ENCODE measurements at places on chromosomes 2 and 18.

GRCh38 chr18:32908424-32908805 is 135.6 kb upstream of the KLHL14 start:
- DNase-seq: no peak

- DNase-seq: no peak
Measured at GRCh38 chr18:9530226-9531009, 55.1 kb downstream of the RALBP1 start.

- DNase-seq: no peak
Measured at GRCh38 chr18:2967820-2968219, 45.1 kb downstream of the LPIN2 start.

DNA sequence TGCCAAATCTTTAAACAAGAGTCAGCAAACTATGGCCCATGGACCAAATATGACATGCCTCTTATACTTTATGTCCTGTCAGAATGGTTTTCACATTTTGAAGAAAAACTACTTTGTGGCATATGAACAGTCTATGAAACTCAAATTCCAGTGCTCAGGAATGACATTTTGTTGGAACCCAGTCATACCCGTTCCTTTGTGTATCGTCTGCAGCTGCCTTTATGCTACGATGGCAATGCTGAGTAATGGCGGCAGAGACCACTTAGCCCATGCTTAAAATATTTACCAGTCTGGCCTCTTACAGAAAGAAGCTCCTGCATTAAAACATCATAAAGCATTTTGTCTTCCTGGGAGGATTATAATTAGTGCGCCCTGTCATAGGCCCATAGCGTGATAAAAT is 140.5 kb upstream of the FHL2 start:
- no peak for DNase-seq

GRCh38 chr18:65975536-65975935 is 224.7 kb downstream of the CDH7 start:
- no peak for DNase-seq

DNA sequence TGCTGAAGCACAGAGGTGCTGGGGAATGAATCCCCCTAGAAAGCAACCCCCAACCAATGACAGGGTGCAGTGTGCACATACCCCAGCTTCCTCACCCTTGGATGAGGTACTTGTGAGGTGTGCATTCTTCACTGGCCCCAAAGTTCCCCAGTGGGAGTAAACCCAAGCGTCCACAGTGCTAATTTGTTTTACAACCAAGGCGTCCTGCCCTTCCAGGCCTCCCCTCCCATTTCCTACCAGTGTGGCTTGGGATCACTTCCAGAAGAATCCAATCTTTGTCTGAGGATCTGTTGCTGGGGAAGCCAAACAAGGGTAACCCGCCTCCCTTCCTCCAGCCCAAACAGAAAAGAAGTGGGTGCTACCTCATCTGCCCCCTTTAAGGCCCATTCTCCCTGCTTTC is 40.3 kb upstream of the TEX51 start:
- no peak for DNase-seq

DNA sequence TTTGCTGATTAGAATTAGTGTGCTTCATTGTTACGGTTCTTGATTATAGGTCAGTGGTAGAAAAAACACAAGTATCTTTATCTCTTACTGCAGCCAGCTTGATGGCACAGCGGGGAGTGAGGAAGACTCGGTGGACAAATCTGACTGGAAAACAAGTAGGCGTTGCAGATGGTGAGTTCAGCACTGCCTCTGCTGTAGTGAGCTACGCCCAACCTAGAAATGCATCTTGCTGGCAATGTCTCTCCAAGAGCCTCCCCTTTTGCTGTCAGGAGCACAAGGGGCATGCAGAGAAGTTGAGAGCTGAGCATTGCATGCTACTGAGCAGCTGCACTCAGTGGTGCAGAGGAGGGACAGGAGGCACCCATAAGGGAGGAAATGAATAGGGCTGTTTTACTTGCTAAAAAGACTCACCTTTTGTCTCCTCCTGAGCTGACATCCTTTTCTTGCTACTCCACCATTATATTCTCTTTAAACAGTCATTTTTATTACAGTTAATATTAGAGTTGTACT is 977.3 kb upstream of the ACVR2A start:
- no peak for DNase-seq

DNA sequence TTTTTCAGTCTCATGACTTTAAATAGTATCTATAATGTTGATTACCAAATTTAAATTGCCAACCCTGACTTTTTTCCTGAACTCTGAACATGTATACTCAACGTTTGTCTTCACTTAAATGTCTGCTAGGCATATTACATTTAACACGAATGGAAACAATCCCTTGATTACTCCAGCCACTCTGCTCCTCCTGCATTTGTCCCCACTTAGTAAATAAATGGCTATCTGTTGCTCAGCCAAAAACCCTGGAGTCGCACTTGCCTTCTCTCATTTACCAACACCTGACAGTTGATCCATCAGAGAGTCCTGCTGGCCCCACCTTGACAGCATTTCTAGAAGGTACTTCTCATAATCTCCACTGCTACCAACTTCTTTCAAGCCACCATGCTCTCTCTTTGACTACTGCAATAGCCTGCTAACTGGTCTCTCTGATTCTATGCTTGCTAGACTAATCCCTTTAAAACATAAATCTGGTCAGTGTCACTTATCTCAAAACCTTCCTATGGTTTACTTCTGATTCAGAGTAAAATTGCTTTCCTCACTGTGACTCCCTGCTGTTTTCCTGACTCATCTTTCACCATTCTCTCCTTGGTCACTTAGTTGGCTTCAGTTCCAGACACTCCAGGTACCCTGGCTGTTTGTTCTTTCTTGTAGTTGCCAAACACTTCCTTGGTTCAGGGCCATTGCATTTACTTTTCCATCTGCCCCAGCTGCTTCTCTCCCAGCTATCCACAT is 31.9 kb downstream of the SPAG16 start:
- DNase-seq: no peak

- DNase-seq: no peak
Measured at GRCh38 chr2:205771666-205772065, 89.4 kb downstream of the NRP2 start.

DNA sequence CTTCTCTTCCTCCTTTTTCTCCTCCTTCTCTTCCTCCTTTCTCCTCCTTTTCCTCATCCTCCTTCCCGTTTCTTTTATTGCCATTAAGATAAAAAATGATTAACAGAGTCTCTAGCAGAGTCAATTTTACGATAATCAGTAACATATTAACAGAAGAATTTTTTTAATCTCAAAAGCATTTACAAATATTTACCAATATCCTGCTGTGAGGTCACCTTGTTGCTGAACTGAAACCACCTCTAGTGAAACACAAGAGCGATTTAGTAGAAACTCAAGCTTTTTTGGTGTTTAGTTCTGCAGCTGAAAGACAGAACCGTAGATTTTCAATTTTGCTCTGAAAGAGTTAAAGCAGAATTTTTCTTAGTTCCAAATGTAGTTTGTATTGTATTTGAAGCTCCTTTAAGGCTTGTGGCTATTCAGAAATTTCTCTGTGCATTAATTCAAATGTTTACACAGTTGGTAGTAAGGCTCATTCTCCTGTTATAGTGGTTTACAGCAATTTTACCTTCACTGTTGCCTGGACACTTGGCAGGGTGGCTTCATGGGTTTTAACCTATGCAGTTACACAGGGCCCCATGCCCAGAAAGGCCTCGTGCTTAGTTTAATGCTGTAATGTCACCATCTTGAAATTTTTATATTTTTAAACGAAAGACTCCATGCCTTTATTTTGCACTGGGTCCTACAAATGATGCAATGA is 1106.6 kb upstream of the FAM98A start:
- DNase-seq: no peak

DNA sequence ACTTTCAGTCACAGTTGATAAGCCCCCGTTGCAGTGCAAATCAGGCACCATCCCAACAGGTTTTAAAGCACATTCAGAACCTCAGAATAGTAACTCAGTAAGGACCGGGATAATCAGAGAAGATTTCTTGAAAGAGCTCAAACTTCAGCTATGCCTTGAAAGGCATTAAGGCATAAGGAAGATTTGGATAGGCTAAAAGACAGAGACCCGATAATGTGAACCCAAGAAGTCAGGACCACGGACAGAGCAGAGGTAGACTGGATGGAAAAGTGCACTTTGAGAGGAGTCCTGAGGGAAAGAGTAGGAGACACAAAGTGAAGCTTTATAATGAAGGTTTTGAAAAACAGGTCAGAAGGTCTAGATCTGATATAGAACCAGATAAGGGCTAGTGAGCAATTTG is 36.9 kb upstream of the KLF7 start:
- DNase-seq: no peak

DNA sequence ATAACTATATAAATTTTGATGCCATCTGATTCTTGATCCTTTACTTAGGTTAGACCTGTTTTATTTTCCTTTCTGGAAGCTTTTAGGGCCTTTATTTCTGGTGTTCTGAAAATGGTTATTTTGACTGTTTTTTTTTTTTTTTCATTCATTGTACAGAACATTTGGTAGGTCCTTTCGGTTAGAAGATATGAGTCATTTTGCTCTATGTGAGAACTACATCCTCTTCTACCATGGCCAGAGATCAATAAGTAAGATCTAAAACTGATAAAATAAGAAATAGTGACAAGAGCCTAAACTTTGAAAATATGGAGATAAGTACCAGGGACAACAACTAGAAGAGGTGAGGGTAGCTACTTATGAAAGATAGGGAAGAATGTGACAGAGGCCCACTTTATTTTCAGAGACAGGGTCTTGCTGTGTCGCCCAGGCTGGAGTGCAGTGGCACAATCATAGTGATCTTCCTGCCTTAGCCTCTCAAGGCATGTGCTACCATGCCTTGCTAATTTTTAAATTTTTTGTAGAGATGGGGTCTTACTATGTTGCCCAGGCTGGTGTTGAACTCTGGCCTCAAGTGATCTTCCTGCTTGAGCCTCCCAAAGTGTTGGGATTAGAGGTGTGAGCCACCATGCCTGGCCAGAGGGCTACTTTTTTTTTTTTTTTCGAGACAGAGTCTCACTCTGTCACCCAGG is 66.5 kb downstream of the EIF2AK3 start:
- no peak for DNase-seq

DNA sequence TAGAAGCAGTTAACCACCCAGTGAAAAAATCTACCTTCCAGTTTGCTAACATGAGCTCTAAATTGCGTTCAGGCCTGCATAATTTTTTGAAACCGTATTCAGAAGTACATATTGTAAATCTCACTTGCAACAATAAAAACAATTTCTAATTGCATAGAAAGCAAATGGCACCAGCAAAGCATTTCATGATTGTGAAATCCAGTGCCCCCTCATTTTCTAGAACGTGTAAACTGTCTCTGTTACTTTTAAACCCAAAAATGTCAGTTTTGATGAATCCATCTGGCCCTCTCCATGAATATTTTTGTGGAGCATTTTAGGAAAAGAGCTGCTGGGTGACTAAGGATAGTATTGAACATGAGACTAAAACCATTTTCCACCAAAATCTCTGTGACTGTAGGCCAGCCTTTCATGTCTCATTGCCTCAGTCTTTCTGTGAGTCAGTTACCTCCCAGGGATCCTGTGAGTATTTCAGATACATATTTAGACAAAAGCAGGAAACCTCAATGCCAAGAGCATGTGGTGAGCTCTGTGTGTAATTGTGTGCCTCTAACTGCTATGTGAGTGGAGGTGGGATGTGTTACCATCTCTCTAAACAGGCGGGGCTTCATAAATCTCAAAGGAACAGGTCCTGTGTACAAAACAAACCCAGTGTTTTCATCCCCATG is 477.8 kb upstream of the DCC start:
- DNase-seq: no peak

- no peak for DNase-seq
Measured at GRCh38 chr2:7915302-7916091, 766.4 kb upstream of the ID2 start.

DNA sequence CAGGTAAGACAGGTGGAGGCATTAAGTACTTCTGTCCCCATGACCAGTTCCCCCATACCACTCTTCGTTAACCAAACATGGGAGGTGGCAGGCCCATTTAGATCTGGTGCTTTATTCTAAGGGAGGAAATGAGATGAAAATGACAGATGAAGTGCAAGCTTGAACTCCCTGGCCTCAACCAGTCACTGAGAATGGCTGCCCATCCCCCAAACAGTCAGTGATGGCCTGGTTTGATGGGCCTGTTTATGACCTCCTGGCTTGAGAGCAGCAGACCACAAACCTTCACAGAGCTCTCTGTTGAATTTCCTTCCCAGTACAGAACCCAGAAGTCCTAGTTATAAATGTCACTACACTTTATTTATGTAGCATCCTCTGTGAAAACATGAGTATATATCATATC is 31.1 kb downstream of the EPAS1 start:
- DNase-seq: no peak

DNA sequence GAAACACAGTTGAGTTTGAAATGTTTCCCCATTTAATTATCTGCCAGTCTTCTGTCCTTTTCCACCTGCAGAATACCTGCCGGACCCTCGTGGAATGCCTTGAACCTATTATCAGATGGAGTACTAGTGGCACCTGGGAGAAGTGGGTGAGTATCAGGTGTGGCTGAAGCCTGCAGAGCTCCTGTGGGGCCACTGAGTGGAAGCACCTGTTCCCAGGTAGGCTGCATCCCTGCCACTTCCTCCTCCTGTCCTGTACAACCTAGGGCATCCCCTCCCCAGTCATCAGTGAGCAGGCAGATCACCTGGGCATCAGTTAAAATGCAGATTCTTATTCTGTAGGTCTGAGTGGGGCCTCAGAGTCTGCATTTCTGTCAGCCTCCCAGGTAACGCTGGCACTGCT is 80.8 kb upstream of the BZW1 start:
- no peak for DNase-seq

GRCh38 chr2:9756692-9757250 is 86.5 kb upstream of the TAF1B start:
- no peak for DNase-seq

DNA sequence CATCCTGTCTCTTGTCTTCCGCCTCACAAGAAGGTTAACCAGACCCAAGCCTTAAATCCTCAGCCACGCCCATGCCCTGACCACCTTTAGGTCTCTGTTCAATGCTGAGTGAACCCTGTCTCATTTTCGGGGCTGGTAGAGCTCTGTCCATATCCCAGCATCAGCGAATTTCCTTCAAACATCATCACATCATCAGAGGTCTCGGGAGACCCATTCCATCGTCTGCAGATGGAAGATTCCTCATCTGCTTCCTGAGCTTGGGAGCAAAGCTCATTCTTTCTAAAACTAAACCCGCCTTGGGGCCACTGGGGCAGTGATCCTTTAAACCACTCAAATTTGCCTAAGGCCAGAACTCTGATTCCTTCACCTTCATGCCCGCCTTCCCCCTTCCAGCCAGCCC is 173.7 kb downstream of the TTC32 start:
- DNase-seq: no peak

DNA sequence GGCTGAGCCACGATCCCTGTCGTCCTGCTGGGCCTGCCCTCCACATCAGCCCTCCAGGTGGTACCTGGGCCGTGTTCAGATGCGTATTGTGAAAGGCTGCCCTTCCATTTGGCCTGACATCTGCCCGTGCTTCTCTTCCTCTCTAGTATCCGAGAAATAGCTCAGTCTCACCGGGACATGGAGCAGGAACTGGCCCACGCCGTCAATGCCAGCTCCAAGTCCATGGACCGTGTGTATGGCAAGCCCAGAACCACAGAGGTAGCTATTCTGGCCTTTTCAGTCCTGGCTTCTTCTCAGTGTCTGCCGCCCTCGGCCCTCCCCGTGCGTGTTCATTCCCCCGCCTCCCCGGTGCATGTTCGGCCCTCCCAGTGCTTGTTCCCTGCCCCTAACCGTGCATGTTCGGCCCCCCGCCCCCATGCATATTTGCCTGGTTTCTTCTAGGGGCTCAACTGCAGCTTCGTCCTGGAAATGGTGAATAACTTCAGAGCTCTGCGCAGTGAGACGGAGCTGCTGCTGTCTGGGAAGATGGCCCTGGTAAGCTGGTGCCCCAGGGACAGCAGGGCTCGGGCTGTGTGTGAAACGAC is 104.3 kb downstream of the USP40 start:
- no peak for DNase-seq

- peak; percentile 53 for DNase-seq
Measured at GRCh38 chr2:85539361-85540132, 579 bp downstream of the MAT2A start.

Measured in stimulated activated CD8-positive, alpha-beta memory T cell treated with anti-CD3 and anti-CD28 coated beads, Interleukin-7, amount 100 ng/mL, for 48 hours (primary cell).